ENCODE measurements at places on chromosomes 6 and 20. TPM values are rescaled to one million over a fixed set of nuclear protein-coding genes. Genes with fewer than 3 reads are reported as not detected.

The ZNF292 gene
- 46.5 TPM for total RNA-seq

The HLA-DMB gene
- 8.0 TPM for total RNA-seq

The PRR18 gene
- not detected for total RNA-seq

The SRMS gene
- total RNA-seq = not detected

The MMP24 gene
- total RNA-seq = 0.88 TPM

The SUMO4 gene
- total RNA-seq = 1.8 TPM

The UNC93A gene
- not detected for total RNA-seq

- DNase-seq = no peak
Measured at GRCh38 chr20:35625584-35626385, 10.2 kb downstream of the SPAG4 start.

GRCh38 chr6:65229825-65230224, 477.2 kb downstream of the EYS start:
- DNase-seq = no peak

GRCh38 chr6:133644892-133645619, 243.9 kb upstream of the TCF21 start:
- DNase-seq = no peak

- no peak for DNase-seq
Measured at GRCh38 chr6:68639211-68639610, 4.1 kb downstream of the ADGRB3 start.

DNA sequence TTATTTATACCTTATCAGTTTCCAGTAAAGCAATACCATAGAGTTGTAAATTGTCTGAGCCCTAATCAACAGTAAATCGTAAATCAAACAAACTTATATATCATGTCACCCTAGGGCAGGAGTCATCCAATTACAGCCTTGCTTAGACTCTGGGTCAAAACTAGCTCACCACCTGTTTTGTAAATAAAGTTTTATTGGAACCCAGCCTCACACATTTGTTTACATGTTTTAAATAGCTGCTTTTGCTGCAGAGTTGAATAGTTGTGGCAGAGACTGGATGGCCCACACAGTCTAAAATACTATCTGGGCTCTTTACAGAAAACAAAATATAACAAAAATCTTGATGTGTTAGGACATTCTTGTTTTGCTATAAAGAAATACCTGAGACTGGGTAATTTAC, 94.4 kb downstream of the MKKS start:
- no peak for DNase-seq

GRCh38 chr6:110635096-110635495, 158.7 kb upstream of the SLC22A16 start:
- no peak for DNase-seq

DNA sequence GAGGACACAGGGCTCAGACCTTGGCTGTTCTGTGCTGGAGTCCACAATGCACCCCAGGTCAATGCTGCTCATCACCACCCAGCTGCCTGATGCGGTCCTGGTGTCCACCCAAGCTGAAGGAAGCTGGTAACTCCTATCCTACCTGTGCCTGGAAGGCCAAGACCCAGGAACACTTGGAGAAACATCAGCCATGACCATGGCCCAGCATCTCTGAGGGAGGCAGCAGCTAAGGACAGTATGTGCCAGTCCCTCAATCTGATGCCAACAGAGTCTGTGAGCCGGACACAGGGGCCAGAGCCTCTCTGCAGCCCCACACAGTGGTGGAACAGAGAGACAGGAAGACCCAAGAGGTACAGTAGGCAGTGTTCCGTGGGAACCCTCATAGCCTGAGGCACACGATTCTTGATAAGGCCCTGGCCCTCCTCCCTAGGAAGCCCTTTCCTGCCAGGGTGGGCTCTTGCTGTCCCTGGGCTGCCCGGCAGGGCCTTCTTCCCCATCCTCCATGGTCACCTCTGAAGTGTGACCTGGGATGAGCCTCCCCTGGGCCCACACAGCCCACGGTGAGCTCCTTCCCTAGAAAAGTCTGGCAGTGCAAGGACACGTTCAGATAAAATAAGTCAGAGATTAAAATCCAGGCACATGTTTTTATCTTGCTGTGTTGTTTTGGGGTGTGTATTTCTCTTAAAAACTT, 170.7 kb downstream of the THBS2 start:
- DNase-seq = no peak

- DNase-seq = no peak
Measured at GRCh38 chr6:42431356-42431755, 20.4 kb downstream of the TRERF1 start.

- no peak for DNase-seq
Measured at GRCh38 chr6:158219228-158219627, 51.1 kb downstream of the GTF2H5 start.

DNA sequence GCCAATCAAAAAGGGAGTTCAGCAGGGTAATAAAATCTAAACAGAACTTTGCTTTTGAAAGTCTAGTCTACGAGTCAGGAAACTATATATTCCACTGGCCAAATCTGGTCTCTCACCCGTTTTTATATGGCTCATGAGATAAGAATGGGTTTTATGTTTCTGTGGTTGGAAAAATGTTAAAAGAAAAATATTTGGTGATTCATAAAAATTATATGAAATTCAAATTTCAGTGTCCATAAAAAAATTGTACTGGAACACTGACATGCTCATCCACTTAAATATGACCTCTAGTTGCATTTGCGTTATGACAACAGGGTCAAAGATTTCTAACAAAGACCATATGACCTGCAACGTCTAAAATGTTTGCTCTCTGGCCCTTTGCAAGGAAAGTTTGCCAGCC, 22.3 kb upstream of the LAMP5 start:
- no peak for DNase-seq

DNA sequence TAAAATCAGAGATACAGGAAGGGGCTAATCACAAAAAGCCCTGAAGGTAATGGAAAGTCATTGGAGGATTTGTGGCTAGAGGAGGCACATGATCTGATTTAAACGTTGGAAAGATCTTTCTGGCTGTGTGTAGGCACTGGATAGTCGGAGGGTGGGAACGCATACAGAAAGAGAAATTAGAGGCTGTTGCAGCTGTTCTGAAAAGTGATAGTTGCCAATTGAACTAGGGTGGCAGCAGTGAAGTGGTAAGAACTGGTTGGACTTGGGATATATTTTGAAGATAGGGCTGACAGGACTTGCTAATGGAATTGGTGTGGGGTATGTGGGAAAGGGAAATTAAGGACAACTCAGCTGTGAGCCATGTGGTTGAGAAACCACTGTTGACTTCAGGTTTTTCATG, 223.6 kb downstream of the OGFRL1 start:
- no peak for DNase-seq

DNA sequence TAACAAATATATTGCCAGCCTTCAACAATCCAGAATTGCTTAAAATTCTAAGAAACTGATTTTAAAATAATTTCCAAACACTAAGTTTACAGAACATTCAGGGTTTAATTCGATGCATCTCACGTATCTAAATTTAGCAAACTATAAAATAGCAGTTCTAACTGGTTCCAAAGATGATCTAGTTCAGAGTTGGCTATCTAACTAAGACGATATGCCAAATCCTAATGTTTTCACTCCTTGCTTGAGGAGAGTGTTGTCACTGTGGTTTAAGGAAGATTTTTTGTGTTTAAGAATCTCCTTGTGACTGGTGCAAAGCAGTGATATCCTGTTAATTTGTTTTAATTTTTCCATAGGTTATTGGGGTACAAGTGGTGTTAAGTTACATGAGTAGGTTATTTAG, 311.5 kb upstream of the ID4 start:
- DNase-seq = no peak

- DNase-seq = no peak
Measured at GRCh38 chr6:133275213-133275612, 34.1 kb downstream of the EYA4 start.

- DNase-seq = no peak
Measured at GRCh38 chr6:127855542-127856159, 45.2 kb downstream of the THEMIS start.

DNA sequence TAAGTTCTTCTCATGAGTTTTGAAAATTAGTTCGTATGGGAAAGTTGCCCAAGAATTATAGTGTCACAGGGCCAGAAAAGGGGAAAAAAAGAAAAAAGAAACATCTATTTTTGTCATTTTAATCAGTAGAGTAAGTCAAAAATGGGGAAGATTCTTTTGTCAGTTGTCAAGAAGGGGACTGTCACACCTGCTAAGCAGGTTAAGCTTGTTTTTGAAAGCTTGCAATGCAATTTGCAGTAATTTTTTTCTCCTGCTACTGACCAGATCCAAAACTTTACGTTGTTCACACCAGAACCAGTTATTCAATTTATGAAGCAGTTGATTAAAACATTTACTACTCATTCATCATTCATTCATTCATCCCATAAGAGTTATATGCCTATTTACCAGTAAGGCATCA, 171.4 kb downstream of the SOX4 start:
- DNase-seq = no peak

DNA sequence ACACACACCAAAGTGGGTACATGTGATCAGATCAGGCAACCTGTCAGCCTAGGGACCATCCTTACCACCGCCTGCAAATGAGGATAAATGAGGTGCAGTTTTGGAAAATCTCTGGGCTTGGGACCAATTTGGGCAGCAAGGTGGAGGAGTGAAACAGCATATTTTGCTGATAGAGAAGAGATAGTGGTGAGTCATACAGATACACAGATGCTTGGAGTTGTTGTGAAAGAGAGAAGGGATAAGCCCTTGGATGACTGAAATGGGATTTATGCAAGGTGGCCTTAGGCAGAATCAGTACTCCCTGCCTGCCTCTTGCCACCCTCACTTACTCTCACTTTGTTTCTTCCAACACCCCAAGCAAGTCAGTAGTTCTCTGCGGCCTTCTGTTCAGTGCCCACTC, 34.7 kb downstream of the BMP2 start:
- DNase-seq = no peak

DNA sequence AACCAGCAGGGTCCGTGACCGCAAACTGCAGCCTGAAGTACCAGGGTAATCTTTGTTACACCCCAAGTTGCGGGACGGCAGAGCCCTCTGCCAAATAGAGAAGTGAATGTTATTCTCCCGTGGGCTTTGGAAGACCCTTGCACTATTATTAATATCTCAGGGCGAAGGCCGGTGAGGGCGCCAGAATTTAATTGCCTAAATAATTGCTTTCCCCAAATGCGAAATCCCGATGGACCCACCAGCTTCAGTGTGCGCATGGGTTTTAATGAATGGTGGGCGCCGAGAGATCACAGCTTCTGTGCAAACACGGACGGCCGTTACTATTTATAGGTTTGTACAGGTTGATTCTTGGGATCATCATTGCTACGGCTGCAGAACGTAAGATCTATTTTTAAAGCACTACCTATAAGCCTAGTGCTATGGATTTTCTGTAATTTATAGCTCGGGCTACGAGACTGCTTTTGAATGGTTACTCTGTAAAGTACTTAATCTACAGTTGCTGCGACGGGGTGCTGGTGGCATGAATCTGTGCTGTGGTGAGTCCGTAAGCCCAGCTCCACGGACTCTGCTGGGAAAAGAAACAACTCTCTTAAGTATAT, 15.2 kb upstream of the PHACTR3 start:
- peak; percentile 53 for DNase-seq

DNA sequence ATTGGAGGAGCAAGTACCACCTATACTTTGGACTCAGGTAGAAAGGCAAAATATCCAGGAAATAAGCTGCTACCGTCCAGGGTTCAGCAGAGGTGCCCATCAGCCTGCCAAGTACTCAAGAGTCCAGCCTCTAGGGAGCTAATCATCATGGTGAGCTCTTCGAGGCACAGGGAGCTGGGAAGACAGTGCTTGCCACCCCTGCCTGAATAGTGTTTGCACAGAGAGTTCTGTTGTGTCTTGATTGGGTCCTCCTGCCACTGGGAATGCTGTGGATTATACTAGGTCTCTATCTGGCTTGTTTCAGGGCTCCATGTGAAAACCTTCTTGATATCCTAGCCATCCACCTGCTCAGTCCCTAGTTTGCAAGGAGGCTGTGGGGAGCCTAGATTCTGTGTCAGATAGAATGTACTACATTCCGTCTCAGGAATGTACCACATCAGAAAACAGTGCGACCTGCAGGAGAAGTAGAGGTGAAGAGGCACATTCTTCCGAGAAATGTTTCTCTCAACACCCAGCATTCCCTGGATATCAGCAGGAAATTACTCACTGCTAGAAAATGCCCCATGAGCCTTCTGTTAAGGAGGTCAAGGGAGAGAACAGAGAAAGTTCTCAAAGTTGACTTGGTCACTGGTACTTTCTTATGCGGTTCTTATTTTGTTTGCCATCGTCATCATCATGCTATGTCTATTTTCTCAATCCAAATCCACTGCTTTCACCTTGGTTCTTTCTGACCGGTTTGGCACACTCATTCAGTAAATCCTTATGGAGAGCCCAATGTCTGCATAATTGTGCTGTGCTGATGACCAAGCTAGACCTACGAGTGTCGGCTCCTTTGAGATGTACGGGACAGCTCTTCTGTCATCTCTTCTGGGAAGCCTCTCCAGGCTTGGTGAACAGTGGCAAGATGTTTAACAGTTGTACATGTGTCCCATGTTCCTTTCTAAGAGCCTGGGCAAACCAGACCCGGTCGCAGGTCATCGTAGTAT, 30.7 kb downstream of the PTPN1 start:
- DNase-seq = no peak

DNA sequence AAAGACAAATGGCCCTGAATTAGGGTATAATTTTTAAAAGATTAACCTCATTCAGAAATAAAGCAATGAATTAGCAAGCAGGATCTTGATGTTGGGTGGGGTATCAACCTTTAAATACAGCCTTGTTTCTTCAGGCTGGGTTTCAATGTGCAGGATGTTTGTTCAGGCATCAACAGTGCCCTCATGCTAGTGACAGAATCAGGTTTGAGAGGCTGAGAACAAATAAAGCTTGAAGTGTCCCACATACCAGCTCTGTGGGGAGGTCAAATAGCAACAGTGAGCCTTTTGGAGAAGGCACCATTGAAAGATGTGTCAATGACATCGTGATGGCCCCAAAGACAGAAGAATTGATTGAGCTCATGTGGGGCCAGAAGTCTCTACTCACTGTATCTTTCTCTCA, 68.2 kb downstream of the MTFR2 start:
- no peak for DNase-seq

GRCh38 chr20:63312690-63313348, 19.8 kb downstream of the COL20A1 start:
- no peak for DNase-seq

DNA sequence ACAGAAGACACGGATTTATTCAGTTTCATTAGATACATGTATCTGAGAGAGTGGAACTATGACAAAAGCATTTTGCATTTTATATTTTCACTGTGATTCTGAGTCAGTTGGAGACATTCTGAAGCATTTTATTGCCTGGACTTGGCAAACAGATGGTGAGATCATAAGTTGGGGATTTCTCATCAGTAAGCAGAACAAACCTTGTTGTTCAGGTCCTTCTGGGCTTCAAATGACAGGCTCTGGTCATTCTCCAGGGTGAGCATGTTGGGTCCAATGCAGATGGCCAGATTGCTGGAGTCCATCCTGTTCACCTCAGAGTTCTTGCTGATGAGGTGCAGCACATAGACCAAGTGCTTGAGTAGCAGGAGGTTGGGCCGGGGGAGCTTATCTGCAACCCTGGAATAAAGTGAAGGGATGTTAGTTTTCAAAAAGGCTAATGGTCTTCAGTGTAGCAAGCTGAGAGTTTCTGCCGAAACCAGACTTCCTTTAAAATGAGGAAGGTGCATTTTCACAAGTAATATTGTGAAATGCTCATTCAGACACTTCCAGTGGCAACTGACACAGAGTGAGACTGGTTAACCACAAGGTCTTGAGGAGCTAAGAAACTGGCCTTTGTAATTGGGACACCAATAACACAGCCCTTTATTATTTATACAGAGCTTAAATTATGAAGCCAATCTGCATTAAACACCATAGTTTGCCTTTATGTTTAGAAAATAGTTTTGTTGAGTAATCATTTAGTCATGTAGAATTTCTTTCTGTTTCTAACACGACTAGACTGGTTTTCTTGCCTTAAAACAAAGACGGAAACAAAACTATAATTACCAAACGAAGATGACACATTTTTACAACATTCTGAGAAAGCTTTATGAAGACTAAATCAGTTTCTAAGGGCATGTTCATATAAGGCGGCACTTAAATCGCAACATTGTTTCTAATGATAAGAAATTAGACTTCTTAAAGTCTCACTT, 5.6 kb downstream of the TAGAP start:
- no peak for DNase-seq
